ENCODE measurements at places on chromosomes 7 and 10.
A peak's percentile ranks its signal among the peaks of the same experiment; 100 is the strongest.

DNA sequence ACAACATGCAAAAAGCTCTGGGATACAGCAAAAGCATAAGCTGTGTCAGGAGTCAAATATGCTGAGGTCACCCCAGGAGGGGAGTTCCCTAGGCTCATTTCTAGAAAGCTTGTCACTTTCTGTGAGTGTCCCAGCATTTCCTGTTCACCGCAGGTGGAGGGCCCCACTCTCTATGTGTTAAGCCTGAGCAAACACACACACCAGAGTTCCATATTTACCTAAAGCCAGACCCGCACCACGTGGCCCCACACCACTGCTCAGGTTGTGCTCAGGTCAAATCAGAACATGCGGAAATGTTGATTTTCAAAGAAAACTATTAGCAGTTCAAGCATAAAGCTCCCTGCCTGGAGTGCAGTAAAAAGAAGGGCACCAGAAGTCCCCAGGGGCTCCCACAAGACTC, 259.6 kb upstream of the PPP2R2D start:
- no peak for DNase-seq

DNA sequence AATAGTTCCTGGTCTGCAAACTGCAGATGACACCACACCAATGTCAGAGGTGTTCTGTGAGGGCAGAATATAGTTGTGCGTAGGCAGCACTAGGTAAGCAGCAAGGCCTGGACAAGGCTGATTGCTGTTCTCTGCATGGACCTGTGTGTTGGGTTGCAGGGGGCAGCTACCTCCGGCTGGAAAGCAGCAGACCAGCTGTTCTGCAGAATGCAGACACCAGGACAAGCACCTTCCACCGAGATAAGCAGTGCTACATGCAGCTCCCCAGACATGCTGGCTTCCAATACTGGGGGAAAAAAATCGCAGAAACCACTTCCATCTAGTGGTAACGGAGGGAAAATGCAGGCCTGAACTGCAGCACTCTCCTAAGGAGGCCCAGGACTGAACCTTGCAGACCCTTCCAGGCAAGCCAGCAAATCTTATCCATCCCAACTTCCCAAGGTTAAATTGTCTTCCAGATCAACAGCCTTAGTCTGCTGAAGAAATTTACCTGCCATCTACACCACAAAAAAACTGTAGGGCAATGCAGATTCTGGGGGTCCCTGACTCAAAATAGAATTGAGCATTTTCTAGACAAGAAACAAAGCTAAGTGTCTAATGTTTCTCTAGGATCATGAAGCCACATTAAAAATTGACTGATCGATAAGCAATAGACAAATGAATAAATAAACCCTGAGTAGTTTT, 50.5 kb upstream of the COBL start:
- DNase-seq = peak; percentile 80

- DNase-seq = no peak
These were observed 49.3 kb downstream of the CFAP46 start for GRCh38 chr10:132893090-132893489.

DNA sequence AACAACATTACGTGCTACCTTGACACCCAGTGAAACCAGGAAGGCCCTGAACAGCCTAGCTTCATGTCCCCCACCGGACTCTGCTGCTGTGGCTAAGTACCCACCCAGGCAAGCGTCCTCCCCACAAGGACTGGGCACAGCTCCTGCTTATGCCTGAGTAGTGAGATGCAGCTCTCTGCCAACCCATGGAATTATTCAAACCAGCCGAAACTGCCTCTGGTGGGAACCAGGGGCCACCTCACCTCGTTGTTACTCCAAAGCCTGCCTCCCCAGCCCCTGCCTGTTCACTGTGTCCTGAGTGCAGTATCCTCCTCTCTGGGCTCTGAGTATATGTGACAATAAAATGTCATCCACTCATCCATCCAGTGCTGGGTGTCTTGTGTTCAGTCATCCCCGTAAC, 52.4 kb downstream of the CAMK2B start:
- no peak for DNase-seq

- no peak for DNase-seq
These were observed 20.2 kb upstream of the PDGFA start for GRCh38 chr7:539731-540411.

GRCh38 chr10:30709700-30710358, 80.3 kb upstream of the LYZL2 start:
- no peak for DNase-seq

DNA sequence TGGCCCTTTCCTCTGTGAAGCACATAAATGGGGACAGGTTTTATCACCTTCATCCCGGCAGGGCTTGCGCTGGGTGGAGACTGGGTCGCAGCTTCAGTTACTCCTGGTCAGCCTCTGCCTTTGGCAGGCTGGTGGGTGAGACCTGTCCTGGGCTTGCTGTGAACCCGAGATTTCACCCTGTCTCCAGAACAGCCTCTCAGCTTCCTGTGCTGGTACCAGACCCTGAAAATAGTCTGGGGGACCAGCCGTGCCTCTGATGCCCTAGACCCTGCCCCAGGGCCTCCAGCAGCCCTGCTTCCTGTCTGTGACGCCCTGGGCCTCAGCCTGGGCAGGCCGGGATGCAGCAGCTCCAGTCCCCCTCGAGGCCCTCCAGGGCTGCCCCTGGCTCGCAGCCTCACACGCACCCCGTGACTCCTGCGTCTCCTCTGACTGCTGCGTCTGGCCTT, 13.2 kb upstream of the PWWP2B start:
- DNase-seq = no peak

DNA sequence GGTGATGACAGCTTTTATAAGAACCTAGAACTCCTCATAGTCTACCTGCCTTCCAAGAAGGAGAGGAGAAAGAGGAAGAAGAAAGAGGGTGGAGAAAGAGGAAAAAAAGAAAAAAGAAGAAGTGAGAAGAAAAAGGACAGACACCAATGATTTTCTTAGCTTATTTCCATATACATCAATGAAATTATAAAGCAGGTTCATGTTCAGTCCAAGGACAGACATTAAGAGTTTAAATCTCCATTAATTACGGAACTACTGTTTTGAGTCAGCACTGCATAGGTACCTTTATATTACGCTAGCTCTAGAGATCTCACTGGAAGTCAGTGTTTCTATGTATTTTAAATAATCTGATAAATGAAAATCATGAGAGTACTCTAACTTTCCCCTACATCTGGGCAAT, 309.0 kb upstream of the HGF start:
- DNase-seq = no peak

Measured in iPS DF 19.7 (cell line).